Right lobe of liver (tissue), 6 donors: ENCODE measurements at places on chromosomes 3 and 15.
A peak's percentile ranks its signal among the peaks of the same experiment; 100 is the strongest.

- no peak overlapping the region for H3K4me3 ChIP-seq
- no peaks in the 10 kb centered on the region for H3K36me3 ChIP-seq
- no peaks in the 10 kb centered on the region for H3K27me3 ChIP-seq
- no peak for DNase-seq
- H3K27ac ChIP-seq, result no peak overlapping the region
Observed at GRCh38 chr3:120983841-120984240, 75.8 kb downstream of the STXBP5L start.

DNA sequence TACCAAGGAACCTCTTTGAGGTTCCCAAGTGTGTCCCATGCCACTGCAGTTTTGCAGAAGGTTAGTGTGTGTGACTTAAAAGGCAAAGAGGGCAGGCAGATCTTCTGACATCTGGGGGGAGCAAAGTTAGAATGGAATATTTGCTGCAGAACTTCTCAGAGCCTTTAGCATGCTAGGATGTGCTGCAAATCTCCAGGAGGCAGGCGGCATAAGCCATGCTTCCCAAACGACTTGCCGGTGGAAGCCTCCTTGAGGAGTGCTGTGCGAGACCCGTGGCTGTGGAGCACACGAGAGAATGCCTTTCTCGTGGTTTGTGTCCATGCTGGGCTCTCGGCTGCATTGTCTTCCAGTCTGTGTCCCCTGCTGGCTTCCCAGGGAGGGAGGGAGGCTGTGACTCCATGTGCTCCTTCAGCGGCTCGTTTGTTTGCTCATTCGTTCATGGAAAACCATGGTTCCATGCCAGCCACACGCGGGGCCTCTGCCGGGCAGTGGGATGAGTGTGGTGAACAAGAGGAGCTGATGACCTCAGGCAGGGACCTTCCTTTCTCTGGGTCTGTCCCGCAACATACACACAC, 13.8 kb downstream of the HDAC11 start:
- H3K36me3 ChIP-seq, result no peaks in the 10 kb centered on the region
- no peak overlapping the region for H3K27ac ChIP-seq
- H3K27me3 ChIP-seq, result no peaks in the 10 kb centered on the region

GRCh38 chr3:120496278-120497002, 45.6 kb upstream of the FSTL1 start:
- DNase-seq, result no peak
- H3K4me3 ChIP-seq, result no peak overlapping the region
- H3K4me1 ChIP-seq, result no peaks in the 10 kb centered on the region
- no peaks in the 10 kb centered on the region for H3K36me3 ChIP-seq
- no peaks in the 10 kb centered on the region for H3K27me3 ChIP-seq

- H3K4me1 ChIP-seq, result no peaks in the 10 kb centered on the region
- DNase-seq, result no peak
- H3K27me3 ChIP-seq, result no peaks in the 10 kb centered on the region
Observed at GRCh38 chr3:32440611-32441350, 49.1 kb downstream of the CMTM7 start.

DNA sequence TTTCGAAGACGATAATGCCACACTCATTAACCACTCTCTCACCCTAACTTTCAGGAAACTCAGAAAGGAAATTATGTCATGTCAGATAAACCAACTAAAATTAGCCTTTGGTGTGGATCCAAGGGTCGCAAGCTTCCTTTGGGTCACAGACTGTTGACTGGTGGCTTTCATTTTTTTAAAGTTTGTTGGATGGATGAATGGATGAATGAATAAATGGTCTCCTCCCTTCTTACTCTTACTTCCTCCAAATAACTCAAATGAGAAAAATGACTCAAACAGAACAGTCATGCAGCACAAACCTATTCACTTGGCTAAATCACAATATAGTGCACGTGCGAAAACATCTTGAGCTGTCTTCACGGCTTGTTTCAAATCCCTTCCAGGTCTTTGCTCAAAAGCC, 82.9 kb upstream of the HACD2 start:
- no peaks in the 10 kb centered on the region for H3K4me1 ChIP-seq
- no peak overlapping the region for H3K4me3 ChIP-seq
- no peak for DNase-seq
- H3K27me3 ChIP-seq, result no peaks in the 10 kb centered on the region
- H3K27ac ChIP-seq, result no peak overlapping the region
- H3K36me3 ChIP-seq, result no peaks in the 10 kb centered on the region

GRCh38 chr3:55897573-55898224, 410.6 kb upstream of the WNT5A start:
- H3K27me3 ChIP-seq, result no peaks in the 10 kb centered on the region
- no peak overlapping the region for H3K27ac ChIP-seq
- no peak overlapping the region for H3K4me3 ChIP-seq
- no peaks in the 10 kb centered on the region for H3K4me1 ChIP-seq

- H3K4me1 ChIP-seq, result no peaks in the 10 kb centered on the region
- no peak overlapping the region for H3K4me3 ChIP-seq
- H3K27ac ChIP-seq, result no peak overlapping the region
- H3K36me3 ChIP-seq, result no peaks in the 10 kb centered on the region
Observed at GRCh38 chr3:73781541-73781940, 156.8 kb upstream of the PDZRN3 start.

GRCh38 chr3:14471690-14472089, 68.5 kb downstream of the GRIP2 start:
- no peaks in the 10 kb centered on the region for H3K4me1 ChIP-seq
- DNase-seq, result no peak
- no peak overlapping the region for H3K27ac ChIP-seq
- no peaks in the 10 kb centered on the region for H3K27me3 ChIP-seq

GRCh38 chr3:127760361-127760760, 62.0 kb downstream of the MGLL start:
- no peak for DNase-seq
- H3K27ac ChIP-seq, result no peak overlapping the region
- peaks cover 8% of the 10 kb centered on the region for H3K36me3 ChIP-seq
- H3K27me3 ChIP-seq, result no peaks in the 10 kb centered on the region
- no peaks in the 10 kb centered on the region for H3K4me1 ChIP-seq

DNA sequence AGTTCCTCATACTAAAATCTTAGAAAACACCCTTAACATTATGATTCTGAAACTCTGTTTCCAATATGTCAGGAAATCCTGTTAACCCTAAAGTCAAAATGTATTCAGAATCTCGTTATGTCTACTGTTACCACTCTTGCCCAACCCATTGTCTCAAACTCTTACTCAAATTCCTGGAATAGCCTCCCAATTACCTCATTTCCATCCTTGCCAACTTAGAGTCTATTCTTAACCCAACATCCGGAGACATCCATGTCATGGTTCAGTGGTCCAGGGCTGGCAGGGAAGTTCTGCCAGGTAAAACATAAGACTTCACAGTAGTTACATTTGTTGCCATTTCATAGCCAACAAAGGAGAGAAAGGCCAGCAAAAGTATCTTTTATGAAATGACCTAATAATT, 593.9 kb downstream of the PYDC2 start:
- no peaks in the 10 kb centered on the region for H3K27me3 ChIP-seq
- no peak overlapping the region for H3K4me3 ChIP-seq
- no peaks in the 10 kb centered on the region for H3K36me3 ChIP-seq
- H3K27ac ChIP-seq, result no peak overlapping the region
- no peak for DNase-seq
- H3K4me1 ChIP-seq, result no peaks in the 10 kb centered on the region

DNA sequence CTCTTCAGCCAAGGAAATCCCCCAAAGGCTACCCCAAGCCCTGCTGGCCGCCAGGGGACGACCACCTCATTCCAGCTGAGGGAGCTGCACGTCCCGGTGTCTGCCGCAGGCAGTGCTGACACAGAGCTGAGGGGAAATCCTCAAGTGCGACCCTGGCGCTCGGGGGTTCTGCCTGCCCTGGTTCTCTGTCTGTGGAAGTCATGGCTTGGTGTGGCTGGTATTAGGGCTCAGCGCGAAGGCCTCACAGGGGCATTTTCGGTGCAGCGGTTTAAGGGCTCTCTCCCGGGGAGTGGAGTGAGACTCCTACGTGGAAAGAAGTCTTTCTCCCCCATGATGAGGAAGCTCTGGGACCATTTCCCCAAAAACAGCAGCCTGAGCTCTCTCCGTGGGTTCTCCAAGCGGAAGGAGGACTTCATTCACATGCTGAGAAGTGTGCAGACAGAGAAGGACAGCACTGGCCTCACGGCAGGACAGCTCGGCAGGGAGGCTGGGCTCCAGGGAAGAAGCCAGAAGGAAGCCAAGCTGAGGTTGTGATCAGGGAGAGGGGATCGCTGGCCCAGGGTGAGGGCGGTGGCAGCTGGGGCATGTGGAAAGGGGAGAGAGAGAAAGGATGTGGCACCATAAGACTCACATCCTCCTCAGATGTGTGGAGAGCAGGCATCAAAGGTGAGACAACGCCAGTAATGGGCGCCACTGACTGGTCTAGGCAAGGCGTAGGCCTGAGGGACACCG, 48.6 kb downstream of the KLF15 start:
- H3K36me3 ChIP-seq, result no peaks in the 10 kb centered on the region
- DNase-seq, result no peak
- H3K27ac ChIP-seq, result no peak overlapping the region
- H3K4me3 ChIP-seq, result no peak overlapping the region

- no peak for DNase-seq
- no peak overlapping the region for H3K27ac ChIP-seq
- no peaks in the 10 kb centered on the region for H3K4me1 ChIP-seq
- no peak overlapping the region for H3K4me3 ChIP-seq
- H3K36me3 ChIP-seq, result no peaks in the 10 kb centered on the region
Observed at GRCh38 chr15:75753145-75753544, 40.5 kb upstream of the CSPG4 start.

DNA sequence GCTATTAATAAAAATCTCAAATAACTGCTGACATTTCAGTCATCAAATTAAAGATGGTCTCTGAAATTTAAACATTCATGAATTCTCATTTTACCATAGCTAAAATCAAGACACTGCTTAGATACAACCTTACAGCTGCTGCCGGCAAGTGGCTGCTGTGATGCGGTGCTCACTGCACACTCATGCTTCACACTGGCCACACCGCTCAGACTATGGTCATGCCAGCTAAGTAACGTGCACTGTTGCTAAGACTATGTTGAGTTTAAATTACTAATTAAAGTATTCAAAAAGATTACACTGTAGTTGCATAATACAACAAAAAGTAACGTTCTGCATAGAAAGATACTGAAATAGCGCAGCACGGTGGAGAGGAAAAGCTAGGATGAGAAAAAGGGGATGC, 12.1 kb downstream of the ATP13A3 start:
- no peaks in the 10 kb centered on the region for H3K36me3 ChIP-seq
- H3K4me1 ChIP-seq, result no peaks in the 10 kb centered on the region
- H3K27me3 ChIP-seq, result no peaks in the 10 kb centered on the region
- H3K27ac ChIP-seq, result no peak overlapping the region
- H3K4me3 ChIP-seq, result no peak overlapping the region

- no peaks in the 10 kb centered on the region for H3K36me3 ChIP-seq
- peak; percentile 55 for DNase-seq
- peak overlapping the region; percentile 39 for H3K4me3 ChIP-seq
- peaks cover 14% of the 10 kb centered on the region for H3K27me3 ChIP-seq
Observed at GRCh38 chr3:138945709-138946662, 951 bp downstream of the FOXL2 start.

- H3K4me1 ChIP-seq, result no peaks in the 10 kb centered on the region
- H3K36me3 ChIP-seq, result no peaks in the 10 kb centered on the region
- no peak for DNase-seq
- no peak overlapping the region for H3K4me3 ChIP-seq
Observed at GRCh38 chr15:68512052-68512451, 66.7 kb upstream of the CORO2B start.

GRCh38 chr3:52838561-52839267, 3.9 kb upstream of the MUSTN1 start:
- no peak overlapping the region for H3K27ac ChIP-seq
- H3K27me3 ChIP-seq, result no peaks in the 10 kb centered on the region
- peak; percentile 11 for DNase-seq
- H3K4me3 ChIP-seq, result no peak overlapping the region

GRCh38 chr3:107662124-107662507, 139.4 kb downstream of the BBX start:
- H3K36me3 ChIP-seq, result no peaks in the 10 kb centered on the region
- no peak for DNase-seq
- no peak overlapping the region for H3K27ac ChIP-seq
- no peaks in the 10 kb centered on the region for H3K27me3 ChIP-seq
- H3K4me1 ChIP-seq, result peaks cover 5% of the 10 kb centered on the region

DNA sequence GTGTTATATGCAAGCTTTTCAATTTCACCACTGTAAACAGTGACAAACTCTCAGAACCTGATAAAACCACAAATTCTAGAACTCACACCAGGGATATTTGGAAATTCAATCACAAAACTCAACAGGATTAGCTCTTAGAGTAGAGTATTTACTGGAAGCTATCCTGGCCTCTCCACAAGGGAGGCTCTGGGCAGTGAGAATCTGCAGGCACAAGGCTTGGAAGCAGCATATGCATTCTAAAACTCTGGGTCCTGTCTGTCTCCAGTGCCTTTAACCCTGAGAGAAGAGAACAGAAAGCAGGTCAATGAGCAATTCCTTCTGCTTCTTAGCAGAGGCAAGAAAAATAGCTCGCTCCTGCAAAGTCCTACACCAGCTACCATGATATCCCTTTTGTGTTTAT, 23.4 kb downstream of the PLSCR4 start:
- no peak overlapping the region for H3K27ac ChIP-seq
- H3K4me3 ChIP-seq, result no peak overlapping the region
- no peak for DNase-seq

DNA sequence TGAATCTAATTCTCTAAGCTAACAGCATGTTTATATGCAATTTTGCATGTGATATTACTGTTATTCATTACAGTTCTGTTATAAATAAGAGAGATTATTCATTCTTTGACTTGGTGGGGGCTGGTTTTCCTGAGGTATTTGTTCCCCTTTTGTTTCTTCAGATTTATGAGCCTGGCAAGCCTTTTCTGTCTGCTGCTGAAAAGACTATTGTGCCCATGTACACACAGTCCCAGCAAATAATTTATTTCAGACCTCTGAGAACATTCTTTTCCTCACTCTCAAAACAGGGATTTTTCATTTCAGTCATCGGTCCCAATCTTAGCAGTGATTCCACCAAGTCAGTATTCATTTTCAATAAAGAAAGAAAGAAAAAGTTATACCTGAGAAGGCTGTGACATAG, 716.8 kb downstream of the NSUN3 start:
- H3K4me3 ChIP-seq, result no peak overlapping the region
- no peaks in the 10 kb centered on the region for H3K27me3 ChIP-seq
- no peaks in the 10 kb centered on the region for H3K4me1 ChIP-seq
- DNase-seq, result no peak
- H3K36me3 ChIP-seq, result no peaks in the 10 kb centered on the region
- H3K27ac ChIP-seq, result no peak overlapping the region

DNA sequence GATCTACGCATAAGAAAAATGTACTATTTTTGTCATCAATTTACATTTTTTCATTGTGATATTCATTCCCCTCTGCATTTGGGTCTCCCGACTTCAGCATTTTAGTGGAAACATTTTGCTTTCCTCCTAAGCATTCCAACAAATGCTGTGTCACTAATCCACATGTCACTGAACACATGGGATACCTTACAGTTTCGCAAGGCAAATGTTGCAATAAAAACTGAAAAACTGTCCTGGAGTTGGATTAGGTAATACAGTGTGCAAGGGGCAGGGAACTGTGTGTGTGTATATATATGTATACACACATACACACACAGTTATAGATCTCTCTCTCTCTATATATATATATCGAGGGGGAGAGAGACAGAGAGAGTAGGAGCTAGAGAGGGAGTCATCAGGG, 632.2 kb downstream of the MAGI1 start:
- peak overlapping the region; percentile 59 for H3K27ac ChIP-seq
- no peak overlapping the region for H3K4me3 ChIP-seq
- H3K27me3 ChIP-seq, result no peaks in the 10 kb centered on the region
